ENCODE measurements at places on chromosomes 5 and 9.

DNA sequence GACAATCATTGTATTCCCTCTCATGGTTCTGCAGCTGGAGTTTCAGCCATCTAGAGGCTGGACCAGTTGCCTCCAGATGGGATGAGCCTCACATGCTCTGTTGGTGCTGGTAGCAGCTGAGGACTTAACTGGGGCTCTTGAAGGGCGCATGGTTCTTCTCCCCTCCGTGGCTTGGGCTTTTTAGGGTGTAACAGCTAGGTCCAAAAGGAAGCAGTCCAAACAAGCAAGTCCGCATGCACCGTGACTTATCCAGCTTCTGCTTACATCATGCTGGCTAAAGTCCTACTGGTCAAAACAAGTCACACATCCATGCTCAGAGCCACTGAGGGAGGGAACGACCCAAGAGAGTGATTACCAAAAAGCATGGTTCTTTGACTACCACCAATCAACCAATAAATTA, 31.6 kb upstream of the SH3RF2 start:
- DNase-seq: no peak

DNA sequence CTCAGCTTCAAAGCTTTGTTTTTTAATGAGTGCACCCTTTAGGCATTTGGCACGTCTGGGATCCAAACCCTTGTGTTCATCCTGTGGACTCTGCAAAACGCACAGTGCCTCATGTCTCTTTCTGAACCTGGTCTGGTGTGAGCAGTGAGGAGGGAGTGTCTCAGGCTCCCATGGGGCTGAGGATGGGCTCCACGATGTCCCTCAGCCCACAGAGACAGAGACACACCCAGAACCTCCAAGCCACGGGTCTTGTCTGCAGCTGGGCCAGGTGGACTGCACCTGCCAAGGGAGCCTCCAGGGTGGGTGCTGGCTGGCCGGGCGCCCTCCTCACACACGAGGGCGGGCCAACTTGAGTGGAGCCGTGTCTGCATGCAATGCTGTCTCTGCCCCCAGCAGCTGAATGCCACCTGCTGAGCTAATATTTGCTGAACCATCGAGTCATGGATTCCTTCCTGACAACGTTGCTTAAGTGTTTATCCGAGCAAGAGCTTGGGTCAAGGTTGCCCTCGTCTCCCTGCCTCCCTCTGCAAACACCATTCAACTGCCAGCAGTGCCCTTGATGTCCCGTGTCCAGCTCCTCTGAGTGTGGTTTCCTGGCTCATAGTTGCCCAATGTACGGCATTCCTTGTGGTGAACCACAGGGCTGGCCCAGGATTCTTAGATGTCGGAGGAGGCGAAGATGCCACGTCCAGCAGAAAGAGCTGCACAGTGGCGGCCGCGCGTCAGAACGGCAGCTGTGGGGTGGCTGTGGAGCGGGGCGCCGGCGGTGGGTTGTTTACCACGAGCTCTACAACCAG, 31.4 kb upstream of the LPCAT1 start:
- DNase-seq: peak; percentile 70

- DNase-seq: peak; percentile 76
Observed at GRCh38 chr9:87862536-87863268, 20.0 kb upstream of the SPATA31E1 start.

GRCh38 chr5:12147513-12147912, 243.3 kb upstream of the CTNND2 start:
- DNase-seq: no peak

DNA sequence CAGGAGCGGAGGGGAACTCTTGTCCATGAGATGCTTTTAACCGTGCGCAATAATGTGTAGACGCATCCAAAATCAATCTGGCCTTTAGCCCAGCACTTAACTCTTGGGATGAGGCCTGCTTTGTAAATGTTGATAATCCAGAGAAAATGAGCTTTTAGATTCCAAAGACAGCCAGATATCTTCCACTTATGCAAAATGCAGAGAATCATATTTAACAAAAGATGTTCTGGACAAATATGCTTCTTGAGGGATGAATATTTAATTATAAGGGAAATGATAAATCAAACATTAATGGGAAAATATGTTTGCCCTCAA, 5.6 kb downstream of the S1PR3 start:
- no peak for DNase-seq

GRCh38 chr9:127706836-127707241, at the start of gene CFAP157:
TSS of gene CFAP157 (plus strand) at chr9:127706988. CDS start at chr9:127707032, 44 bp downstream.
- DNase-seq: no peak

GRCh38 chr5:82384034-82384750, 106.0 kb upstream of the RPS23 start:
- DNase-seq: no peak

GRCh38 chr9:71822456-71822855, 54.1 kb upstream of the CEMIP2 start:
- DNase-seq: no peak

DNA sequence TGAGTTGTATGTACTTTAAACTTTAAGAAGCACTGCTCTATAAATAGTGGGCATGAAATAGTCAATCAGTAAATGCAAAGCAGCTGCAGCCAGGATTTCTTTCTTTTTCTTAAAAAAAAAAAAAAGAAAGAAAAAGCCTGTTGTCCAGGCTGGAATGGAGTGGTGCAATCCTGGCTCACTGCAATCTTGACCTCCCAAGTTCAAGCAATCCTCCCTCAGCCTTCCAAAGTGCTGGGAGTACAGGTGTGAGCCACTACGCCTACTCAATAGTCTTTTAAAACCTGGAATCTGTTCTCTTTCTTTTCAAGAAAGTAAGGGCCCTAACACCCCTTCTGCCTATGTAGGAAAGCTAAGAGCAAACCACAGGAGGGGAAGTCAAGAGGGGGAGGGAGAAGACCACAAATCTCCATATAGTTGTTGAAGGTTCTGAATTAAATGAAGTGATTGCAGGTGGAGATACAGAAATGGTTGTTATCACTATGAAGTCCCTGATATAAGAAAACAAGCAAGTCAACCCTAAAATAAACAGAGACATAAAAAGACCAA, 20.6 kb upstream of the TPD52L3 start:
- no peak for DNase-seq

- DNase-seq: no peak
Observed at GRCh38 chr9:130447193-130447816, 2.5 kb downstream of the ASS1 start.

DNA sequence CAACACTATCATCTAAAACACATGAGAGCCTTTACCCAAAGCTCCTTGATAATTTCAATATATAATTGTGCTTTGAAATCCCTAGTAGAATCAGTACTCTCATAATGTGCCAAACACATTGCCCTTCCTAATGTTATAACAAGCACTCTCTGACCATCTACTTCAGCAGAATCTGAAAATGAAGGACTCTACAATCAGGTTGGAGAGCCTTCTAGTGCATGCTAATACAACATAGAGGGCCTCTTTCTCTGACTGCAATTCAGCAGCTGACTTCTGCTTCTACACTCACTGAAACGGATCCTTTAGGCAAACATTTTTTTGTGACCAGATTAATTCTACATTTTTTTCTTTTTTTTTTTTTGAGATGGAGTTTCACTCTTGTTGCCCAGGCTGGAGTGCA, 155.6 kb downstream of the EPB41L4A start:
- no peak for DNase-seq

- no peak for DNase-seq
Observed at GRCh38 chr9:132818588-132818987, 59.5 kb downstream of the AK8 start.

DNA sequence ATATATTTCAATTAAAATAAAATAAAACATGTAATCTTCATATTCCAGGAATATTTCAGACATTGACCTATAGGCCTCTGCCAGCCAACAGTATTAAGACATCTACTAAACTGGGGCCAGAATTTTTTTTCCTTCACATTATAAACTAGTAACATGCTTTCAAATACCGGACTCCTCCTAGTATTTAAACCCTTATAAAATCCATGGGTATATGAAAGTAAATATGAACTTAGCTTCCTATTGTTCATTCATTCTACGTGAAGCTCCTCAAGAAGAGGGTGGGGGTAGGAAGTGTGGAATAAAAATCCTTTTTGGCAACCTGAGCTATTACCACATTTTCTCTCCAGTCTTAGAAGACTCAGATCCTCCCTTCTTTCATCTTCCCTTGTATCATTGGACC, 16.4 kb downstream of the SEMA5A start:
- no peak for DNase-seq

DNA sequence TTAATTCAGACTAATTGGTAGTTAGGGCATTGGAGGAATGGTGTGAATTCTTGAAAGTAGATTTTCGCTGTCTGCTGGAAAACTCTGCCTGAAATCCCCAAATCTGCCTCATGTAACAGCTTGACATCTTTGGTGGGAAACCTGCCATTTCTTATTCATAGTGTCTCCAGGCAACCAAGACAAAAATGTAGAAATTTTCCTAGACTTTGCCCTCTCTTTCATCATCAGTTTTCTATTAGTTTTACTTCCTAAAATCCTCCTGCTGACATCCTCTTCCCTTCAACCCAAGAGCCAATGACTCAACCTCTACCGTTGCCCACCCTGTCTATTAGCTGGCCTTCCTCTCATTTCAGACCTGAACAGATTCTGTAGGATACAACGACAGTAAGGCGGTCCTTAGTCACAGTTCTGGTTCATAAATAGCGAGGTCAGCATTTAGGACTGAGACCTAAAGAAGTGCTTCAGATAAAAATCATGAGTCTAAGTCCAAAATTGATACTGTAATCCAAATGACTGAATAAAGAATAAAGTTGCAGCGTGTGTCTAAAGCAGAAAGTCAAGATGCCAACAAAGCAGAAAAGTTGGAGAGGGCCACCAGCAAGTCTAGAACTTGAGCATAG, 133.9 kb downstream of the MUSK start:
- peak; percentile 51 for DNase-seq

- no peak for DNase-seq
Observed at GRCh38 chr5:153619771-153620170, 129.3 kb downstream of the GRIA1 start.

DNA sequence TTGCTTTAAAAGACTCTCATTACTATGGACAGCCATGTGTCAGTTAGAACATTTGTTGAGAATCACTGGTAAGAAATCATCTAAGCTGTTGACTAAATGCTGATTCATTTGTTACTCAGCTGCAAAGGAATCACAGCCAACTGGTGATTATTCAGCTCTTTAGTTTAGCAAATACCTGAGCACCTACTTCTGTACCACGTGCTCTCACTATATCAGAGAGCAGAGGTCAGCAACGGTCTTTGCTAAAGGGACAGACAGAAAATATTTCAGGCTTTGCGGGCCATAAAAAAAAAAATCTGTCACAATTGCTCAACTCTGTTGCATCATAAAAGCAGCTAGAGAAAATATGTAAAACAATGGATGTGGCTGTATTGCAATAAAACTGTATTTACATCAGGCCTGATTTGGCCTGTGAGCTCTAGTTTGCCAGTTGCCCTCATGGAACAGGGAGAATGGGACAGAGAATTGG, 377.6 kb downstream of the DNAH5 start:
- DNase-seq: peak; percentile 99

GRCh38 chr9:19049917-19050636, 850 bp downstream of the RRAGA start:
- no peak for DNase-seq

DNA sequence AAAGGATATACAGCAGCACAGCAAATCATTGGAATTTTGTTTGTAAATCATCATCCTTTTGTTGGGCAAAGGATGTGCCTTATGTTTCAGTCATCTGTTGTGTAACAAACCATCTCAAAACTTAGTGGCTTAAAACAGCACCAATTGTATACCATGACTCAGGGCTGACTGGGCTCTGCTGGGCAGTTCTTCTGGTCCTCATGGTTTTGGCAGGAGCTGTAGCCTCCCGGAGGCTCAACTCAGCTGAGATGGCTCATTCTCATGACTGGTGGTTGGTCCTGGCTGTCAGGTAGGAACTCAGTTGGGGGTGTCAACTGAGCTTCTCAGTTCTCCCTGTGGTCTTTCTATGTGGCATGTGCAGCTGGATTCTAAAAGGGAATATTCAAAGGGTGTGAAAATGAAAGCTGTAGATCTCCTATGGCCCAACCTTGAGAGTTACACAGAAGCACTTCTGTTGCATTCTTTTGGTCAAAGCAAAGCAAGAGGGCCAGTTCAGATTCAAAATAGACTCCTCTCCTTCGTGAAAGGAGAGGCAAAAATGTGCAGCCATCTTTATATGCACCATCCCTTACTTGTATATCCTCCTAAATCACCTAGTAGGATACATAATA, 39.1 kb upstream of the CPEB4 start:
- DNase-seq: no peak

DNA sequence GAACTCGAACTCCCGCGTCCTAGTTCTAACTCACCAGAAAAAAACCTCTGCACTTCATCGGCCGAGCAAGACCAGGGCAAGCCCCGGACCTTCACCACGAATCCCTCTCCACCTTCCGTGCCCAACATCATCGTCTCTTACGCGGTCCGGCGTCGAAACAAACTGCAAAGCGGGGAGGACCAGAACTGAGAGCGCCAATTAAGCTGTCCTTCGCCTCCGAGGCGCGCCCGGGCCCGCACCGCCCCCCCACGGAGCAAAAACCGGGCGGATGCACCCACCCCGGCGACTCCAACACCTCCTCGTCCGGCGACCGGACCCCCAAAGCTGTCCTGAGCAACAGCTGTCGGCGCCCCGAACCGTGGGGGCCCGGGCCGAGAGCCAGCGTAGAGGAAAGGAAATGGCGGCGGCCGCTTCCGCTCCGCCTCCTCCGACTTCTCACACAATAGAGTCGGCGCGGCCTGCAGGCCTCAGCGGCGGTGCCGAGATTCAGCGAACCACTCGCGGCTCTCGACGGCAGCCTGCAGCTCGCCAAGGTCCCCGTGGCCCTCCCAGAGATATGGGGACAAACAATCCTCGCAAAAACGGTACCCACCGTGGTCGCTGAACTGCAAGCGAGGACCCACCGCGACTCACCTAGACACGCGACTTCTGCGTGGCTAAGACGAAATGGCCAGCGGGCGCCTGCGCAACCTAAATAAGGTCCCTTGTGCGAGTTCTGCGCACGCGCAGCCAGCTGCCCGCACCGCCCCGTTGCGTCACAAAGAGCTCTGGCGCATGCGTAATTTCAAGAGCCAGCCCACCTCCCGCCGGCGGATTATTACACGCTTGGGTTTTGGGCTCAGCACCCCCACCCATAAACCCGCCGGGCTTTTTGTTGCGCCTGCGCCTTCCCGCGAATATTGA, at the start of gene HNRNPH1:
HNRNPH1 (minus strand) TSS at position 669 of the 903 bp plus-strand sequence; CDS start at position 131, 538 bp downstream.
- peak; percentile 97 for DNase-seq

- DNase-seq: peak; percentile 42
Observed at GRCh38 chr5:14399054-14399692, 182.4 kb upstream of the OTULINL start.

DNA sequence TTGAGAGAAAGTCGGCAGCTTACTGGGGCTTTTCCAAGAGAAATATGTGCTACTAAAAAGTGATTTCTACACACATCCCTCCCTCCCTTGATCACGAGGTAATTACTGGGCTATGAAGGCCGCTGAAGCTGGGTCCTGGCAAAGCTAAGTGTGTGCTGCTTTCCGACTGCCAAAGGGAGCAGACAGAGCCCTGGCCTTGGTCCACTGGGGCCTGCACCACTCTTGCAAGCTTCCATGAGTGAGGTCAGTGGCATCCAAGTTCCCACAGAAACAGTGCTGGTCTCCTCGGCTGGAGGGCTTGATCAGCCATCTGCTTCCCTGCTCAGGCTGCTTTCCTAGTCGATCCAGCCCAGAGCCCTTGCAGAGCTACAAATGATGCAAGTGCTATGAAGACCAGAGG, 154.8 kb upstream of the LHFPL2 start:
- no peak for DNase-seq

Measured in HS-5 (cell line).